ENCODE measurements at places on chromosomes 16 and 17.
A peak's percentile ranks its signal among the peaks of the same experiment; 100 is the strongest.

- DNase-seq = no peak
Measured at GRCh38 chr17:59121901-59122480, 15.3 kb upstream of the TRIM37 start.

DNA sequence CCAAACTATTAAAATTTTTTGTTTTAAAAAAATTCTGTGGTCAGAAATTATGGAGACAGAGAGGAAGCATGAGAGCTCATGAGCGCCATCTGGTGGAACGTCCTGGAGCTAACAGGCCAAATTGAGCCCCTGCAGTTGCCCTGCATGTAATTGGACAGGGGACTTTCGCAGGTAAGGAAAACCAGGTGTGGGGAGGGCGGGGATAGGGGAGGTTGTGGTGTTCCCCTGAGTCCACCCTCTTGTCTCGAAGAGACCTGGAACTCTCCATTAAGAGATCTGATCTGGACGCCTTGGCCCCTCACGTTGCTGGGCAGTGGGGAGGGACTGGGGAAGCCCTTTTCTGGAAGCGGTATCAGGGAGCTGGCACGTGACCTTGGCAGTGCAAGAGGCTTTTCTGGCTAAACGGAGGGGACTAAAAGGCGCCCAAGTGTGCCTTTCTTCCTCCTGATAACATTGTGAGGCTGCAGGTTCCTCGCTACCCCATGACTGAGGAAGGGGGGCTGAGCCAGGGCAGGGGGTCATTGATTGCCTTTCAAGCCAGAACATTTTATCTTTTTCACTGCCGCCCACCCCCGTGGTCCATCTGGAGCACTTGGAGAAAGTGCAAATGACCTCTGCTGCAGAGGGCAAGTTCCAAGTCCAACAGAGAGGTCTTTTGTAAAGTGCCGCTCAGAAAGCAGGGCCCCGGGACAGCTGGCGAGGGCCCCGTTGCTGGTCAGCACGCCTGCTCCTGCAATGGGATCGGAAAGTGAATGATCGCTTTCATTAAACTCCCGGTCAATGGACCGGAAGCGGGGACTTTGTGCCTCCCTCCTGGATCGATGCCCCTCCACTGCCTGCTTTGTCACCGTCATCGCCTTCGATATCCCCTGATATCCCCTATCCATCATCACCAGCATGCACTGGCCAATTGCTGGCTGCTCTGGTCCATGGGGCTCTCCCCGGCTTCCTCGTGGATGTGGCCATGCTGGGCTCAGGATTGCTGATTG lies 18.4 kb downstream of the PDILT start:
- peak; percentile 39 for DNase-seq

DNA sequence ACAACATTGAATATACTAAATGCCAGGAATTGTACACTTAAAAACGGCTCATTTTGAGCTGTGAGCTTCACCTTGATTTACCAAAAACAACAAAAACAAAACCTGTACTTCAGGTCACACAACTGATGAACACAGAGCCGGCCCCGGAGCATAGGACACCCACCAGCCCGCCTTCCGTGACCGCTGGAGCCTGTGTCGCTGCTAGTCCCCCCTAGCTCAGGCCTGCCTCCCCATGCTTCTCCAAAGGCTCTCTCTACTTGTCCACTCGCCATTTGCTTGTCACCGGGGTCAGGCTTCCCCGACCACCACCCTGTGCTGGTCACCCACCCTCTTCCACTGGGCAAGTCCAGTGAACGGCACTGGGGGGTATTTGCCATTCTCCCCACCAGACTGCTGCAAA lies 113.8 kb upstream of the TNRC6C start:
- no peak for DNase-seq

GRCh38 chr16:89905511-89906139 lies 13.0 kb upstream of the MC1R start:
- no peak for DNase-seq

GRCh38 chr16:25270577-25270976 lies 12.9 kb upstream of the ZKSCAN2 start:
- no peak for DNase-seq

DNA sequence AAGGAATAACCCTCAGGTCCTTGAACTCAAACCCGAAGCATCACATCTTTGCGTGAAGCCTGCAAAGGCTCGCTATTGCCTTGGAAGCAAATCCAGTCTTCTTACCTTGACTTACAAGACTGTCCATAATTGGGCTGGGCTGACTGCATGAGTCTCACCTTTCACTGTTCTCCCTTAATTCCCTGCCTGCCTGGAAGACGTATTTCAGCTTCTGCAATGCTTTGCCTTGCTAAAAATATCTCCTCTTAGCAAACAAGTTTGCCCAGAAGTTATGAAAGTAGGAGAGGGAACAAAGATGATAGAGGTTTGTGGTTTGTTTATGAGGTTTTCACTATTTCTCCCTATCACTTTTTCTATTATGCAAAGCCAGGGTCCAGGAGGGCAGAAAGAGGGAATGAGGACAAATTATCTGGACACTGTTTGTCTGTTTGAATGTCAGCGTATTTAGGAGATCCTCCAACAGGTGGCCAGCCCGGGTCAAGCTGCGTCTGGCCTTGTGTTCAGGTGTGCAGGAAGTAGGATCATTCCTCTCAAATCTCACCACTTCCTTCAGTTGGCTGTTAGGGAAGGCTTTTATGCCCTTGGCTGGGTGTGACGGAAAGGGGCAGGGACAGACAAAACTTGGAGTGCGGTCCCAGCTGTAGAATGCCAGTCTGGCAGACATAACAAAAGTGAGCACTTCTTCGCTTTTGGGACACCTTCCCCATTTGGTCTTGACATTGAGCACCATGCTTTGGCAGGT lies 488.9 kb downstream of the CDH13 start:
- DNase-seq = no peak

GRCh38 chr16:86554599-86554916 lies 477 bp downstream of the MTHFSD start:
- DNase-seq = no peak

DNA sequence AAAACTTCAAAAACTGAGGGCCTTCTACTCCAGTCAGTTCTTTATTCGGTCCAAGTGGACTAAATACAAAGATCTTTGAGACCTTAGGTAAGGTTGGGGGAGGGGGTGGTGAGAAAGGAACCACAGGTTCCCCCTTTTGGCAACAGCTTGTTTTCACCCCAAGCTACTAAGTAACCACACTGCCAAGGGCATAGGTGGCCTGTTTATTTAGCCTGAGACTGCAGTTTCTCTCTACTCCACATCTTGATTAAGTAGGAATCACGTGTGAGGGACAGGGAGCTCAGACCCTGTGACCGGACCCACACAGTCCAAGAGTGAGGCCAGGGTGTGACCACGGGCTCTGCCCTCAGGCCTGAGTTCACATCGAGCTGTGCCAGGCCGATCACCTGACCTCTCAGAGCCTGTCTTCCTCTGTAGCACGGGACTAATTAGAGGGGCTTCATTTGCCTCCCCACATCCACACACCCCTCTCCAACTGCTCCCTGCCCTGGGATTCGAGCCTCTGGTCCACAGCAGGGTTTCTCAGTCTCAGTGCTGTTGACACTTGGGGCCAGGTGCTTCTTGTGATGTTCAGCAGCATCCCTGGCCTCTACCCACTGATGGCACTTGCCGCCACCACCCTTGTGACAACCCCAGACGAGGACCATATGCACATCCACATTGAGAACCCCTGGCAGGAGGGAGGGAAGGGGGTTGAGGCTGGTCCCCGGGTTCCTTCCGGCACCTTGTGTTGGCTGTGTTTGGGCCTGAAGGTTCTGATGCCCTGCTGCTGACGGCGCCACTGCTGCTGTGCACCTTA lies 17.8 kb downstream of the ST6GALNAC2 start:
- peak; percentile 23 for DNase-seq

GRCh38 chr17:14068542-14069250 lies 608 bp upstream of the COX10 start:
- DNase-seq = no peak

- no peak for DNase-seq
Measured at GRCh38 chr17:50947782-50948543, 81.8 kb upstream of the TOB1 start.

- DNase-seq = no peak
Measured at GRCh38 chr16:30893417-30893743, 497 bp downstream of the BCL7C start.

DNA sequence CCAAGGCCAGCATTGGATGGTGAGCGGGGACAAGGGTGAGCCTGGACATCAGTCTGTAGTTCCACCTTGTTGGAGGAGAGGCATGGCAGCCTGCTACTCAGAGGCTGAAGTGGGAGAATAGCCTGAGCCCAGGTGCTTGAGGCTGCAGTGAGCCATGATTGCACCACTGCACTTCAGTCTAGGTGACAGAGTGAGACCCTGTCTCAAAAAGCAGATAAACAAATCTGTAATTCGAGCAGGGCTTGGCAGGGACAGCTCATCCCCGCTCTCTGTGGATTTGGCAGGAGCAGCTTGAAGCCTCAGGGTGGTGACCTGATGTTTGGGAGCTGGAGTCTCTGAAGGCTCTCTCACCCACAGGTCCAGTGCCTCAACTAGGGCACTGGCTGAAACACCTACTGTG lies 38.6 kb upstream of the ZCCHC14 start:
- no peak for DNase-seq

GRCh38 chr16:11783319-11784037 lies 13.6 kb downstream of the ZC3H7A start:
- peak; percentile 87 for DNase-seq

DNA sequence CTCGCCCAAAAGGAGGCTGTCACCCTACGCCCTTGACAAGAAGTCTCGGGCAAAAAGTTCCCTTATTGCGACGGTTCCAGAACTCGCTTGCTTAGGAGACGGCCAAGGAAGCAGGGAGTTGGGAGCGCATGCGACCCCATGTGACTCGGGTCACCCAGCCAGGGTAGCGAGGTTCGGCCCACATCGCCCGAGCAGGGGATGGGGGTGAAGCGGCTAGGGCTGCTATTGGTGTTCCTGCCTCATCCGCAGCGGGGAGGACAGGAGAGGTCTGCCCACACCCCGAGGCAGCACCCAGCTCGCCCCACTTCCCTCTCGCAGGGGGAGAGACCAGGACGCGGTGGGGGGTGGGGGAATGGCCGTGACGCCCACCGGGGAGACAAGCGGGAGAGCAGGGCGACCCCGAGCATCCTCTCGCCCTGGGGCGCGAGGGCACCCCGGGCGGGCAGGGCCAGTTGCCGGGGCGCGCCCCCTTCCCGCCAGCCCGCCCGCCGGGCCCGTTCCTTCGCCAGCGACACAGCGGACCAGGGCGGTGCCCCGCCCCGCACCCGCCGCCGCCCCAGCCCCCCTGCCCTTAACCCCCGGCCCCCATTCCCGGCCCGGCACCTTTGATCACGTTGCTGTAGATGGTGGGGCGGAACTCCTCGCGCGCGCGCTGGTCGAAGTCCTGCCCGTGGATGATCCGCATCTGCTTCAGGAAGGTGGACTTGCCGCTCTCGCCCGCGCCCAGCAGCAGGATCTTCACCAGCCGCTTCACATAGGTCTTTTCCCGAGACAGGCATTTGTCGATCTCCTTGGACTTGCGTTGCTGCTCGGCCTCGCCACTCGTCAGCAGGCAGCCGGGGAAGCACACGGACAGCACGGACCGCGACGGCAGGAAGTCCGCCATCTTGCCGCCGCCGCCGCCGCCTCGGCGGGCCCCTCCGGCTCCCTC lies 567 bp downstream of the GNA13 start:
- peak; percentile 58 for DNase-seq

- no peak for DNase-seq
Measured at GRCh38 chr17:17275971-17276370, 5.1 kb downstream of the COPS3 start.

- no peak for DNase-seq
Measured at GRCh38 chr16:16126896-16127295, 96.4 kb downstream of the ABCC6 start.

DNA sequence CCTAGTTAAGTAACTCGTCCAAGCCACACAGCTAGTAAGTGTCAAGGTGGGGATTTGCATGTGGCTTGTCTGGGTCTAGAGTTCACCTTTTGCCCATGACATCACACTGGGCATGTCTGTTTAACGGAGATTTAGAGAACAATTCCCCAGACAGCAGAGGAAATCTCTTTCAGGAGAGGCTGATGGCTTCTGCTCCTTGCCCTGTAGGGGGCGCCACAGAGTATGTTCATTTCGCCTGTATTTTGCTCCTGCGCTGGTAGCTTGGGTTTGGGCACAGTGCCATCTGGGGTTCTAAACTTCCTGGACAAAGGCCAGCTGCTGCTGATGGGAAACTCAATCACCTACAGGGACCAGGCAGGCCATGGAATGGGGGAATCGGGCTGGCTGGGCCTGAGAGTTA lies 20.4 kb downstream of the OTOA start:
- DNase-seq = peak; percentile 34

GRCh38 chr16:24139282-24139681 lies 116.9 kb upstream of the CACNG3 start:
- DNase-seq = no peak

DNA sequence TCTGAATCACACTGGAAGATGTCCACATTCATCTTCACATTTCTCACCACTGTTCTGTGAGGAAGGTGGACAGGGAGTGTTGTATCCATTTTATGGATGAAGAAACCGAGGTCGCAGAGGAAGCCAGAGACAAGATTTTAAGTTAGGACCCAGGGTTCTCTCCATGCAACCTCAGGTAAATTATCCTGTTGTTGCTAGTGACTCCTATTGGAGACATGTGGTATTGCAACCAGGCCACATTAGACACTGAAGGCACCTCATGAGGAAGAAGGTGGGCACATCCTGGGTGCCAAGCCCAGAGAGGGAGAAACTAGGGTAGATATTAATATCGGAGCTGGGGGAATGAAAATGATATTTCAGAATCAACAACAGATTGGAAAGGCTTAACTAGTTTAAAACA lies 8.5 kb upstream of the WNT9B start:
- no peak for DNase-seq

- peak; percentile 24 for DNase-seq
Measured at GRCh38 chr17:72118335-72119076, 2.3 kb upstream of the SOX9 start.

DNA sequence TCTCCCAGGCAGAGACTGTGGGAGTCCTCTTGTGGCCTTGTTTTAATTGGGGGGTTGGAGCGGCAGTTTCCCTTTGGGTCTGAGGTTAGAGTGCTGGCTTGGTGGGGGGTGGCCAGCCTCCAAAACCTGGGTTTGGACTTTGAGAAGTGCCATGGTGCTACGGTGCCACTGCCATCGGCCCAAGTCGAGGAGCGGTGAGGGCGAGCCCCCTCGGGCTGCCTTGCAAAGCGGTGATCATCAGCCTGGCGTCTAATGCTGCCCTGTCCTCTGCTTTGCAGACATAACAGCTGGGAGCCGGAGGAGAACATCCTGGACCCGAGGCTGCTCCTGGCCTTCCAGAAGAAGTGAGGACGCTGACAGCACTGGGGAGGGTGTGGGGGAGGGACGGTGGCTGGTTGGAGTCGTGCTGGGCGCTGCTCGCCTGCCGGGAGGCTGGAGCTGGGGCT lies 1.2 kb downstream of the CBX2 start:
- no peak for DNase-seq

DNA sequence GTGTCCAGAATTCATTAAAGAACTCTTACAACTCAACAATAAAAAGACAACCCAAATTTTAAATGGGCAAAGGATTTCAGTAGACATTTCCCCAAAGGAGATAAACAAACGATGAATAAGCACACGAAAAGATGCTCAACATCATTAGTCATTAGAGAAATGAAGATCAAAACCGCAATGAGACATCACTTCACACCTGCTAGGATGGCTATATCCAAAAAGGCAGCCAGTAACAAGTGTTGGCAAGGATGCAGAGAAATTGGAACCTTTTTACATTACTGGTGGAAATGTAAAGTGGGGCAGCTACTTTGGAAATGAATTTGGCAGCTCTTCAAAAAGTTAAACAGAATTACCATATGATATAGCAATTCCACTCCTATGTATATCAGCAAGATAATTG lies 42.0 kb downstream of the PITPNM3 start:
- no peak for DNase-seq

Data from CD4-positive, alpha-beta T cell treated with Interleukin-10 for 1 hour (primary cell).